T-helper 17 cell (primary cell): ENCODE measurements at places on chromosomes 4 and X. TPM values are rescaled to one million over a fixed set of nuclear protein-coding genes. Genes with fewer than 3 reads are reported as not detected.

The STPG2 gene
- 0.17 TPM for total RNA-seq

GRCh38 chr4:174928575-174929253 is 10.6 kb downstream of the ADAM29 start:
- H3K4me1 ChIP-seq = peaks cover 2% of the 10 kb centered on the region
- no peak overlapping the region for H3K27ac ChIP-seq
- no peaks in the 10 kb centered on the region for H3K36me3 ChIP-seq
- no peaks in the 10 kb centered on the region for H3K27me3 ChIP-seq

The MAGEB2 gene
- total RNA-seq = not detected

The TENM3 gene
- total RNA-seq = not detected

DNA sequence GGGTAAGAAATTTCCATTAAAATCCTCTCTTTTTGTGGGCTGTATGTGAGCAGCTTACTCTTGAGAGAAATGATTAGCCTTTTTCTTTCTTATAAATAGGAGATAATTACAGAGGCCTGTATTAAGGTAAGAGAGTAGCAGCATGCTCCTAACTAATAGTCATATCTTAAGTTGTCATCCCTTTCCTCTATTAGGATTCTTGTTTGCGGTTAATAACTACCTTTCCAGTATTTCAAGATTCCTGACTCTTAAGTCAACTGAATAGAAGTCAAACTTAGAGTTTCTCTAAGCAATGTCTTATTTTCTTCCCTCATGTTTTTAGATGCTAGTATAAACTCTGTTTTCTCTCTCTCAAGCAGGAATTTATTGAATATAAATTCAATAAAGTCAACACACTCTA is 139.9 kb upstream of the GPRIN3 start:
- peaks cover 2% of the 10 kb centered on the region for H3K36me3 ChIP-seq
- H3K27me3 ChIP-seq = no peaks in the 10 kb centered on the region
- H3K4me3 ChIP-seq = no peak overlapping the region
- DNase-seq = no peak
- no peak overlapping the region for H3K27ac ChIP-seq

- H3K36me3 ChIP-seq = no peaks in the 10 kb centered on the region
- H3K27ac ChIP-seq = no peak overlapping the region
- no peak for DNase-seq
These were observed 48.5 kb upstream of the GAB1 start for GRCh38 chr4:143288171-143288570.

The GAGE12H gene
- total RNA-seq = not detected

DNA sequence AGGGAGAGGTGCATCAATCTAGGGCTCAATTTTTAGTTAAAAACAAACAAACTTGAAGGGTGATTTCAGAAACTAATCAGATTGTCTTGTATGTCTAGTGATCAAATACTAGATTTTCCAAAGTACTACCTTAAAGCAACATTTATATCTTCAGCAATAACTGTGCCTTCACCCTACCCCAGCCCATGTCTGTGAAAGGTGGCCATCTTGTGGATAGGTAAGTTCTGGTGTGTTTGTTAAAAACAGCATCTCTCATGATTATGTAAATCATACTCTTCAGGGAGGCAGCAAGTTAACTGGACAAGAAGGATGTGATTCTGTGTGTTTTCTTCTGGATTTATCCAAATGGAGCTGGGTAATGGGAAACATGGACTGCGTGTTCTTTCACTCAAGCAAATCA is 81.4 kb upstream of the ACSL1 start:
- no peak overlapping the region for H3K27ac ChIP-seq
- H3K4me3 ChIP-seq = no peak overlapping the region
- DNase-seq = no peak
- peaks cover 5% of the 10 kb centered on the region for H3K4me1 ChIP-seq
- no peaks in the 10 kb centered on the region for H3K27me3 ChIP-seq
- H3K36me3 ChIP-seq = no peaks in the 10 kb centered on the region

The DMD gene
- 0.32 TPM for total RNA-seq

The FAM47A gene
- not detected for total RNA-seq
